Globus pallidus (tissue), 1 donor: ENCODE measurements at places on chromosomes 6 and 20.

- no peak for DNase-seq
Measured at GRCh38 chr20:53890443-53891305, 179.7 kb downstream of the BCAS1 start.

DNA sequence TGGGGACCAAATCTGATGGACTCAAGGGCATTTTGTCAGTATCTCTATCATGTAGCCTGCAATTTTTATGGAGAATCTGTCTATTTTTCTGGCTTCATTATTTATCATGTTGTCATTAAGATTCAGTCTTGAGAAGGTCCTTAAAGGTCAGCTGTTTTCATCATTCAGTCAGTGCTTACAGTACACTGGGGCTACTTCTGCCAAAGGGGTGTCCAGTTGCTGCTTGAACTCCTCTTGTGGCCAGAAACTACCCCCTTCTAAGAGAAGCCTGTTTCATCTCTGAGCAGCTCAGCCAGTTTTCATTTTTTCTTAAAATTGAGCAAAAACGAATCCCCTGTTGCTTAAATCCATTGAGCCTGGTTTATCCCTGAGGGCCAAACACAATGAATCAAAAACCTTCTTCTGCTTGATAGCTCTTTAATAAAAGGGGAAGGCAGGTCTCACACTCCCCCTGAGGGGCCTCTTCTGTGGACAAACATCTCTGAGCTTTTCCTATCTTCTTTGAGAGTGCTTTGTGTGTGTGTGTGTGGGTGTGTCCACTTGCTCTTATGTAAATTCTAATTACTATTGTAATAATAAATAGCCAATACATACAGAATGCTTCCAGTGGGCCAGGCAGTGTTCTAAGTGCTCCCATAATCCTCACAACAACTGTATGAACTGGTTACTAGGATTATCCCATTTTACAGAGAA lies 172.2 kb downstream of the PLCB1 start:
- DNase-seq = no peak

GRCh38 chr20:53911301-53911700 lies 159.1 kb downstream of the BCAS1 start:
- no peak for DNase-seq

GRCh38 chr6:98937351-98937750 lies 10.4 kb downstream of the FBXL4 start:
- no peak for DNase-seq

DNA sequence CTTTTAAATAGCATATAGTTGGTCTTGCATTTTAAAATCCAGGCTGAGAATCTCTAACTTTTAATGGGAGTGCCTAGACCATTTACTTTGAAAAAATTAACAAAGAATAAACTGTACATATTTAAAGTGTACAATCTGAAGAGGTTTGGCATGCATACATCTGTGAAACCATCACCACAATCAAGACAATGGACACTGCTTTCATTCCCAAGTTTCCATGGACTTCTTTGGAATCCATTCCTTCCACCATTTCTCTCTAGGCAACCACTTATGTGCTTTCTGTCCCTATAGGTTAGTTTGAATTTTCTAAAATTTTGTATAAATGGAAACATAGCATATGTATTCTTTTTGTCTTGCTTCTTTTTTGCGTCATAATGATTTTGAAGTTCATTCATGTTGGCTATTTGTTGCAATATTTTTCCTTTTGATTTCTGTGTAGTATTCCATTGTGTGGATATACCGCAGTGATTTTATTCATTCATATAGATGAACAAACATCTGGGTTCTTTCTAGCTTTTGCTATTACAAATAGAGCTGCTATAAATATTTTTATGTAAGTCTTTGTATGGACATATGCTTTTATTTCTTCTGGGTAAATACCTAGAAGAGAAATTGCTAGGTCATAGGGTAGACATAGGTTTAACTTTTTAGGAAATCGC lies 50.9 kb downstream of the NEDD9 start:
- DNase-seq = no peak
